ENCODE measurements at places on chromosomes 11 and 22. TPM values are rescaled to one million over a fixed set of nuclear protein-coding genes. Genes with fewer than 3 reads are reported as not detected.

GRCh38 chr11:66722745-66723651, 6.0 kb downstream of the SPTBN2 start:
- H3K4me1 ChIP-seq: peaks cover 7% of the 10 kb centered on the region
- H3K27me3 ChIP-seq: peaks cover 3% of the 10 kb centered on the region
- DNase-seq: no peak
- no peak overlapping the region for H3K4me3 ChIP-seq
- H3K36me3 ChIP-seq: peaks cover 55% of the 10 kb centered on the region
- H3K27ac ChIP-seq: no peak overlapping the region

DNA sequence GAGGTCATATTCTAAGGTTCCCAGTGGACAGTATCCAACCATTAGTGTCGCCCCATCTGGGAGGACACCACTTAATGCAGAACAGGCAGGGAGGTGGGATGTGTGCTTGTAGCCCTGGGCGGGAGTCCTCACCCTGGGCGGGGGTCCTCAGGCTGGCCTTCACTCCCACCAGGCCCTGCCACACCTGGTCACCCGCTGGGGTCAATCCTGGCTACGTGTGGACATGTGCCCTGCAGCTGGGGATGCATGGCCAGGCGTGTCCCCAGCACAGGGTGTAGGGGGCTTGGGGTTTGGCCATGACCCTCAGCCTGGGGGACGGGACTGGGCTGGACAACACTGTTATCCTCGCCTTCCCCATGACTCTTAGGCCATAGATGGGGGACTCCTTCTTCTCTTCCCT, 18.8 kb downstream of the TRPM5 start:
- H3K27ac ChIP-seq: no peak overlapping the region
- H3K4me1 ChIP-seq: no peaks in the 10 kb centered on the region
- no peaks in the 10 kb centered on the region for H3K36me3 ChIP-seq

GRCh38 chr11:131460931-131461330, 90.5 kb downstream of the NTM start:
- H3K36me3 ChIP-seq: no peaks in the 10 kb centered on the region
- no peak overlapping the region for H3K4me3 ChIP-seq
- peaks cover 3% of the 10 kb centered on the region for H3K4me1 ChIP-seq
- H3K27me3 ChIP-seq: no peaks in the 10 kb centered on the region

The OR4A16 gene
- total RNA-seq: not detected

The UPB1 gene
- total RNA-seq: 0.07 TPM

The KREMEN1 gene
- total RNA-seq: 2.4 TPM

The LRRC32 gene
- total RNA-seq: 0.59 TPM

The OR5B21 gene
- total RNA-seq: not detected

The C11orf65 gene
- 0.66 TPM for total RNA-seq

The ENTHD1 gene
- total RNA-seq: not detected

Measured in H9 (cell line).